G401 (cell line): ENCODE measurements at places on chromosomes 2 and 18. TPM values are rescaled to one million over a fixed set of nuclear protein-coding genes. Genes with fewer than 3 reads are reported as not detected.
A peak's percentile ranks its signal among the peaks of the same experiment; 100 is the strongest.

RGPD3 gene
- 0.81 and 1.3 TPM in 2 replicates for total RNA-seq

DNA sequence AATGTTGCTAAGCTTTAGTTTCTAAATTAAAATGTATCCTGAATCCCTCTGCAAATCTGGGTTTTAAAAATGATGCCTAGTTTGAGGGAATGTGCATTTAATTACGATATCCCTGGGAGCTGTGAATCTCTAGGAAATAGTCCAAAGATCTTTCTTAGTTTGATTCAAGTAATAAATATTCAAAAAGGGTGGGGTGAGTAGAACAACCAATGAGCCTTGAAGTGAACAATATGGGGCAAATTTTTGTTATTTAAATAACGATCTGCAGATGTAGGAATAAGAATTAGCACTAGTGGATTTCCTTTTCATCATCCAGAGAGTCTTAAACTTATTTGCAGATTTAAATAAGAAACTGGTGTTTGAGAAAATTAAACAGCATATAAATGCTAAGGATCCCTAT is 106.3 kb downstream of the ACVR1 start:
- no peak for DNase-seq

DNA sequence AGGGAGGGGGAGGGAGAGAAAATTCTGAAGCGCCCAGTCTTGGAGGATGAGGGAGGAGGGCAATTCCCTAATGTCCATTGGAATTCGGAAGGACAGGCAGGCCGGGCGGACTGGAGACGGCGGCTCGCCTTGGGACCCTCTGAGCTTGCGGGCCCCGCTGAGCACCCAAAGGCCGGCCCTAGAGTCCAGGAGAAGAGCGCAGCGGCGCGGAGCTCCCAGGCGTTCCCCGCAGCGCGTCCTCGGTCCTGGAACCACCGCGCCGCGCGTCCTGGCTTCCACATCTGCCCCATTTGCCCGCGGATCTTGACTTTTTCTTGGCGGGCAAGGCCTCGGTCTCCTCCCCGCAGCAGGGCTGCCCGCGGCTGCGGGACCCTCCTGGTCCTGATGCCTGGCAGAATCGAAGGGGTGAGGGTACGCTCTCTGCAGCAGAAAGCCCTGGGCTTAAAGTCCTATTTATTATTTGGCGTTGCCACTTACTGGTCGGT is 675 bp upstream of the MLPH start:
- DNase-seq: no peak

DNA sequence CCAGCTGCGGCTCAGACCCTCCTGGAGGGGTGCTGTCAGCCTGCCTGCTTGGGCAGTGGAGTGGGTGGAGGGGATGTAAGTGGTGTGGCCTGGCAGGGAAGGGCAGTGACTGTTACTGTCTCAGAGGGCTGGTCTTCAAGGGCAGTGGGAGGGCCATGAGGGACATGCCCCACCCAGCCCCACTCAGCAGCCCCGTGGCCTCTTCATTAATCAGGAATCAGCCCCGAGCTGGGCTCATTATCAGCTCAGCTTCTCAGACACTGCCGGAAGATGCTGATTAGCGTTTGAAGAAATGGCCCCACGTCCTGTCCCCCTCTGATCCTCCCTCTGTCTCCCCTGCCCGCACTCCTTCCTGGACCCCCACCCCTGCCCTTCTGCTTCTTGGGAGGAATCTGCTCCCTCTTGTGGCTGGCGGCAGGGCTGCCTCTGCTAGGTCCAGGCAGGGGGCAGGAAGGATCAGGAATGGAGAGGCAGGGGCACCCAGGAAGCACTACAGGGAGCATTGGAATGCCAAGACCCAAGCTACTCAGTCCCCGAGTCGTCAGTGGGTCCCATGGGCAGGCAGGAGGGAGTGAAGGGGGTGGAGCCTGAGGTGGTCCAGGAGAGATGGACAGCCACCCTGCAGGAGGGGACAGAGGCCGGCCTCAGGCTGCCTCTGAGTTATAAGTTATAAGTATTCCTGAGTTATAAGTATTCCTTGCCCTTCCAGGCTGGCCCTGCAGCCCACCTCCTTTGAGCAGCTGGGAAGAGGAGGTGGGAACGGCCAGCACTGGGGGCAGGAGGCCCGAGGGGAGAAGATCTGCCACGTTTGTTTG is 7.0 kb downstream of the ASIC4 start:
- peak; percentile 58 for DNase-seq

DNA sequence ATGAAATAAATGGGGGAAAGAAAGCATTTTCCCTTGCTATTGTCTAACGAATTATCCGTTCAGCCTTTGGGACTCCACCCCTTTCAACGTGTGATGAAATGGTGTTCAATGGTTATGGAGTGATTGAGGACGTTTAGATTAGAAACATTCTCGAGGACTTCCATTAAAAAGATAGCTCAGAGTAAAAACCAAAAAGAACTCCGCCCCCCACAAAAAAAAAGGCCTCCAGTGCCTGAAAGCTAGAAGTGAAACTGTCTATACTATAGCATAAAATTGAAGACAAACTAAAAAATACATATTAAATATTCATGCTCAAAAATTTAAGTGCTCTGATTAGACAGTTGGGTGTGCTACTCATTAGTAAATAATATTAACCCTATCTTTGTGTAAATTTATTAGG is 3.0 kb upstream of the ZNF516 start:
- DNase-seq: no peak

SP5 gene
- not detected in 2 replicates for total RNA-seq

GRCh38 chr2:165675551-165675968 is 118.5 kb downstream of the GALNT3 start:
- no peak for DNase-seq

DNA sequence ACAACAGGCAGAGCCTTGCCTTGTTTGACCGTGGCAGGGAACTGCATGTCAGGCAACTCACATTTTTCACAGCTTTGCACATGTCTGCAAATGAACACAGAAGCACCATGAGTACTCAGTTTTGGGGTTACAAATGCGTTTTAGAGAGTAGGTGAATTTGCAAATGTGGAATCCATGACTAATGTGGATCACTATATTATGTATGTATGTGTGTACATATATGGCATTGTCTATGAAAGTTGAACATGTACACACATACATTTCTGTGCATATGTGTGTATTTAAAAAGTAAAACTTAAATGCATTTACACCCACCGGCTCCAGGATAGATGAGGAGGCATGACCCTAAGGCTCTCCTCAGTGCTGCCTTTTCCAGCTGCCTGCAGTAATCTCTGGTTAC is 65.1 kb downstream of the SOWAHC start:
- no peak for DNase-seq

- DNase-seq: no peak
Observed at GRCh38 chr2:53782676-53783075, 4.1 kb downstream of the ASB3 start.

DNA sequence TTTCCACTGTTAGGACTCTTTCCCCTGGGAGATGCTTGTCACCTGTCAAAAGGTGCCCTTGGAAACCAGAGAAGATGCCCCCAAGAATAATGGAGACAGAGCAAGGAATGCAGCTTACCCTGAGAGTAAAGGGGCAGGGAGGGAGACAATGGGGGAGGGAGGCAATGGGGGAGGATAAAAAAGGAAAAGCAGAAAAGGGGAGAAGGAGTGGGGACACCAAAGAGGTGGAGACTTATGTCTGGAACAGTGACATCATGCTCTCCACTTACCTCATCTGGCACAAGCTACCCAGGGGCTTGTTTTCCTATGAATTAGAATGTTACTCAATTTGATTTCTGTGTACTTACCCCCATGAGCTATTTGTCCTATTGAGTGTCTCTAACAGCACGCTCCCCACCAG is 67.9 kb downstream of the MRO start:
- no peak for DNase-seq

DNA sequence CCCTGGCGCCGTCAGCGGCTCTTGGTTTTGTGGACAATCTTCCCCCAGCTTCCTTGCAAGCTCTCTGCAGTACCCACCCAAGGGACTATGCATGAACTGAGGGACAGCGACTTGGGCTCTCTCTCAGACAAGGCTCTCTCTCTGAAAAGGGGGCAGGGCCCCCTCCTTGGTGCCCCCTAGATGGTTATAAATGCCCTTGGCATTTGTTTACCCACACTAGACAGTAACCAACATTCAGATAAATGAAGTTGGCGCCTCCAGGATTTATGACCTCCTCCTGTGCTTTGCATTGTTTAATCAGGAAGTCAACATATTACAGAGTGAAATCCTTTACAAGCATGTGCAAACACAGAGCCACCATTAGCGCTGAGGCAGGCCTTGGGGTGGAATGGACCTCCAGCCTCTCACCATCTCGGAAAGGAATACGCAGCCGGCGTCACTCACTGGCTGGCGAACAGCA is 547.4 kb upstream of the ID2 start:
- DNase-seq: no peak

DNA sequence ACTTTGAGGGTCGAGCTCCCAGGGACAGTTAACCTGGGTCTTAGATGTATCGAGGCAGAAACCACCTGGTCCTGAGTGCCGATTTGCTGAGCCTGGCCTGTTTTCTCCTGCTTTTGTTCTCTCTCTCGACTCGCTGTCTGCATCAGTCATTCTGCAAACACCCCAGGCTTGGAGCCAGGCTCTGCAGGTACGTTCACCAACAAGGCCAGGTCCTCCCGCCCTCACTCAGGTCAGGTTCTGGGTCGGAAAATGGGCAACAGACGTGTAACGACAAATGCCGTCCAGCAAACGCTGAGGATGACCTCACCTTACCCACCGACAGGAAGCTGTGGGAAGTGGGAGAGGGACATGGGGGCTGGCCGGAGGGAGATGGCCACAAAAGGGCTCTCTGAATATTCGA is 57.7 kb upstream of the PXDN start:
- peak; percentile 79 for DNase-seq

DNA sequence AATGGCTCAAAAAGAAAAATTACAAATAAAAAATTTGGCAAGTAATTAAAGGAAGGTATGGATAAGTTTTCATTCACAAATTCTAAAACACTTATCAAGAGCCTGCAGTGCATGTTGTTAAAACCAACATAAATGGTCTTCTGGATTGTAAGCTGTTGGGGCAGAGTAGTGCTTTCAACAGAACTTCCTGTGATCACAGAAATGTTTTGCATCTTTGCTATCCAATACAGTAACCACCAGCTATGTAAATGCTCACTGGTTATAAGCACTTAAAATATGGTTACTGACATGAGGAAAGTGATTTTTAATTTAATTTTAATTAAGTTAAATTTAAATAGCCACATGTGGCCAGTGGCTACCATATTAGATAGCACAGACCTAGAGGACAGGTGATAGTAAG is 133.1 kb downstream of the NBAS start:
- no peak for DNase-seq

UGT1A6 gene
- total RNA-seq: not detected in 2 replicates

IL1A gene
- total RNA-seq: not detected in 2 replicates

CXCR1 gene
- not detected in 2 replicates for total RNA-seq

FBXO48 gene
- under 0.01 TPM in 1 of 2 replicates, not detected in the other for total RNA-seq

DNA sequence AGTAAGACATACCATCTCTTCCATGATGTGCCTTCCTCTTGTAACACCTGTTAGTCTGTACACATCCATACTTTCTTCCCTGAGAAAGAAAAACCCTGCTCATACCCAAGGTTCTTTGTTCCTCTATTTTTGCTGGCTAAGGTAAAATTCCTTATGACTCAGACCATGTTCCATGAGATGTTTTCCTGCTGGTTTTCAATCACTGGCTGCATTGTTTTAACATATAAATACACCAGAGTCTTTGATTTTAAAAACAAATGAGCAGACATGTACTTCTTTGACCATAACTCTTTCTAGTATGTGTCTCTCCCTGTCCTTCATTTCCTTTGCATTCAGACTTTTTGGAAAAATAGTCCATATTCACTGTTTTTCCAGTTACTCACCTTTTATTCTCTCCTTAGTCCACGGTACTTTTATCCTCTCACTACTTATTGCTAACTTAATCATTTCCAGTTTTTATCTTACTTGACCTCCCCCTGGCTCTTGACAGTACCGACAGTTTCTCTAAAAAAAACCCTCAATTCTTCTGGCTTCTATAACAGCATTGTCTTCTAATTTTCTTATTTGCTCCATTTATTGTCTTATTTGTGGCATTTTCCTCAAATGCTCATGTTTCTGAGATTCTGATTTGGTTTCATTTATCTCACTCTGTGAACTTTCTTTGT is 4.3 kb downstream of the VAPA start:
- no peak for DNase-seq

RESP18 gene
- not detected in 2 replicates for total RNA-seq

DNA sequence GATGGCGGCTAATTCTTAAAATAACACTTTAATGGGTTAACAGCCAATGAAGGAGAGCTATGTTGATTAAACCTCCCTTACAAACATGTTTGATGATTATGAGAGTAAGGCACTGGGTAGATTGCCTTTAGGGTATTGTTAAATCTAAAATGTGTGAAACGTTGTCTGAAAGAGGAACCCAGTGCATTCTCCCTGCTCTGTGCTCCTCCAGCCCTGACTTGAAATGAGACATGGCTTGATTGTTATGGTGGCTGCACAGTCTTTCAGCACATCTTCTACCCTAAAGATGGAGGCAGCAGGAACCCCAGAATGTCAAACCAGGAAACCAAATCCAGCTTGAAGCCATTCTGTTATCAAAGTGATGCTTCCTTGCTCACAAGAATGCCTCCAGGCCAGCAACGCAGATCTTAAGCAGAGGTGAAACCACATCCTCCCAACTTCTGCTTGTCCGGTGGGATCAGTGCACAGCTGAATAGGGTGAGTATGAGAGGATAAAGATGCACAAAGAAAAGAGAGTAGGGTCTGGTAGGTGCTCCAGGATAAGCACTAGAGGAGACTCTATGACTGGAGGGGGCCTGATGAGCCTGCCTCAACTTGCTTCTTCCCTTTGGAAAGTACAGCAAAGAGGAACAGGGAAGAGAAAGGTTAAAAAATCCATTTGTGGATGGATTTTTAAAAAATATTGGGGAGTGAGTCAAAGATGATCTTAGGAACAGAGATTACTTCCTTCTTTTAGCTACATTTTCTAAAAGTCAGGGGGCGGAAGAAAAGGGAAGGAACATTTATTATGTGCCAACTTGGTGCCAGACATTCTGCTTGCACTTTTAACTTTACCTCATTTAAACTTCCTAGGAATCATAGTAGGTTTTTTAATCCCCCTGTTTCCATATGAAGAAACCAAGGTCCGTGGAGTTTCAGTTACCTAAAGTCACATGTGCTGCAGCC is 523.0 kb downstream of the TXNL1 start:
- no peak for DNase-seq

UGT1A5 gene
- total RNA-seq: not detected in 2 replicates

- no peak for DNase-seq
Observed at GRCh38 chr18:69558052-69558451, 157.4 kb downstream of the DOK6 start.

GRCh38 chr2:231050018-231050901 is 6.4 kb upstream of the PSMD1 start:
- no peak for DNase-seq

DNA sequence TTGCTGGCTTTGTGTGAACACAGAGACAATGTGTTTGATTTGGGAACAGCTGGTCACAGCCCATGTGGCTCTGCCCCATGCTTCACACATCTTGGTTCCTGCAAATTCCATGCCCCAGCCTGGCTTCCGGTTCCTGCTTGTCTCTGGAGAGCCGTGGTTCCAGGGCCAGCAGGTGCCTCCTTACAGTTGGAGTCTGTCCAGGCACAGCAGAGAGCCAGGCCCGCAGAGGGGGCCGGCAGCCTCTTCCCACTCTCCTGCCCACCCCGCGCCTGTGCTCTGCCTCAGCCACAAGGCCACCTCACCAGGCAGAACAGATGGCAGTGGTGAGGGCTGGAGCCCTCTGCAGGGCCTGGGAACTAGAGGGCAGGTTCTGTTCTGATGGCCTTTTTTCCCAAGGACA is 81.5 kb downstream of the LDLRAD4 start:
- peak; percentile 74 for DNase-seq

- DNase-seq: no peak
Observed at GRCh38 chr2:112516801-112517200, 25.5 kb upstream of the POLR1B start.
